GM23338 (cell line): ENCODE measurements at places on chromosomes 6 and 20. TPM values are rescaled to one million over a fixed set of nuclear protein-coding genes. Genes with fewer than 3 reads are reported as not detected.

KCNK15 gene
- total RNA-seq, result 0.19 and 0.63 TPM in 2 replicates

PTPN1 gene
- 26.2 and 26.4 TPM in 2 replicates for total RNA-seq

VSTM2L gene
- total RNA-seq, result 0.43 and 1.9 TPM in 2 replicates

B3GALT4 gene
- 1.0 and 2.3 TPM in 2 replicates for total RNA-seq

PRKN gene
- 0.10 and 0.39 TPM in 2 replicates for total RNA-seq

PRL gene
- not detected in 2 replicates for total RNA-seq

MYLK2 gene
- total RNA-seq, result 0.28 TPM in 1 of 2 replicates, not detected in the other

OARD1 gene
- 25.9 and 33.1 TPM in 2 replicates for total RNA-seq

- peak; percentile 71 for DNase-seq
Observed at GRCh38 chr6:127146932-127147331, 28.5 kb downstream of the RSPO3 start.

- DNase-seq, result no peak
Observed at GRCh38 chr20:63363981-63364561, 2.9 kb upstream of the CHRNA4 start.

DNA sequence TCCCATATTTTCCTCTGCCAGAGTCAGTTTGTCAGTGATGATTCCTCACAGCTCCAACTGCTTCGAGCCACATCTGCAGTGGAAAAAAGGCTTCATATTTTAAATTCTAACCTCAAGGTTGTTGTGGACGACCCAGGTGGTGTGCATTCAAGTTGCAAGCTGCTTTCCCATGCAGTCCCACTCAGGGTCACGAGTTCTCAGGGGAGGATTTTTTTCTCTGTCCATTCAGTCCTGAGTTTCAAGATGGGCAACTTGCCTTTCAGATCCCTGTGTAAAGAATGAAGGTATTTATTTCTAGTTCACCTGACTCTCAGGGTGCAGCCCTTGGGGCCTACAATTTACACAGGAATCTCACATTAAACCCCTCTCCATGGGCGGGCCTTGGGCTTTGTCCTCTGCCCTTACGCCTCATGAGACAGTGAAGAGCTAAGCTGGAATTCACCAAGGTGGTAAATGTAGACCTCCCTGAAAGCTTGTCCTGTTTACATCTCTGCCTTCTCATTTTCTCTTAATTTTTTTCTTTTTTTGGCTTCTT lies 65.9 kb downstream of the TPD52L1 start:
- DNase-seq, result peak; percentile 39

GRCh38 chr20:1001911-1002681 lies at the start of gene RSPO4:
RSPO4 (minus strand) TSS chr20:1002311; CDS start chr20:1002164, 147 bp downstream.
- peak; percentile 57 for DNase-seq

DNA sequence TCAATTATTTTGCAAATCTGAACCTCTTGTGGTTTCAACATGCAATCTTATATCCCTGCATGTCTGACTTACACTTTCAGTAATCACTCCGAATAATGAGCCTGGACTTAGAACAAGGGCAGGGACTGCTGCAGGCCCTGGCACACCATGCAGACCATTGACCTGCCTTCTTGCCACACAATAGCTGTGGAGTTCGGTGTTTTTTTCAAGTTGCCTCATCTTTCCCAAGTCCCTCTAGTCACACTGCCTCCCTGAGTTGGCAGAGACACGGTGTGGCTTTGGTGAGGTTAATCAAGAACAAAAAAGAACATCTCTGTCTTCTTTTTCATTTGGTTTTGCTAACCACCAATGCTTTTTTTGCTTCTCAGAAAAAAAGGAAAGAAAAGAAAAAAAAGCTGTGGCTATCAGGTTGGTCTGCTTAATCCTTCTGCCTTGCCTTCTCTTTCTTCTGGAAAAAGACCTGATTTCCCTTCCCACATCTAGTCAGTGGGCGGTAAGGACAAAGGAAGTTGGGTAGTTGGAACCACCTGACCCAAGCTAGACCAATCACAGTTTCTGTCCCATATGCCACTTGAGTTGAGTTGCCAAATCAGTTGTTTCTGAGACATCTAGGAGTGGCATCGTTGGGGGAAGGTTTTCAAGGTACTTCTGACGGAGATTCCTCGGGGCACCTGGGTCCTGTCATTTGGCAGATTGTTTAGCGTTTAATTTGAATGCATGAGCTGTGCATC lies 55.9 kb upstream of the TASP1 start:
- DNase-seq, result no peak

GRCh38 chr6:149065658-149066556 lies 251.6 kb upstream of the TAB2 start:
- no peak for DNase-seq

GRCh38 chr6:161068321-161068741 lies 76.8 kb downstream of the MAP3K4 start:
- DNase-seq, result no peak

- no peak for DNase-seq
Observed at GRCh38 chr20:13419477-13419876, 198.4 kb downstream of the ISM1 start.

DNA sequence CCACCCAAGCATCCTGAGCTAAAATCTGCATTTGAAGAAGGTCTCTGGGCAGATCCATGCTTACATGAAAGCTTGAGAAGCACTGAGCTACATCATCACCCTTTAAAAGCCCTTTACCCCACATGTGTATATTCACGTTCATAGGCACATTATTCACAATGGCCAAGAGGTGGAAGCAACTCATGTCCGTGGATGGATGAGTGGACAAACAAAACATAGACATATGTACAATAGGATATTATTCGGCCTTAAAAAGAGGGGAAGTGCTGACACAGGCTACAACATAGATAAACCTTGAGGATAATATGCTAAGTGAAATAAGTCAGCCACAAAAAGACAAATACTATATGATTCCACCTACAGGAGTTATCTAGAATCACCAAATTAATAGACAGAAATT lies 17.6 kb downstream of the ADGRF5 start:
- no peak for DNase-seq

- DNase-seq, result no peak
Observed at GRCh38 chr6:169950558-169950957, 199.1 kb downstream of the ERMARD start.

DNA sequence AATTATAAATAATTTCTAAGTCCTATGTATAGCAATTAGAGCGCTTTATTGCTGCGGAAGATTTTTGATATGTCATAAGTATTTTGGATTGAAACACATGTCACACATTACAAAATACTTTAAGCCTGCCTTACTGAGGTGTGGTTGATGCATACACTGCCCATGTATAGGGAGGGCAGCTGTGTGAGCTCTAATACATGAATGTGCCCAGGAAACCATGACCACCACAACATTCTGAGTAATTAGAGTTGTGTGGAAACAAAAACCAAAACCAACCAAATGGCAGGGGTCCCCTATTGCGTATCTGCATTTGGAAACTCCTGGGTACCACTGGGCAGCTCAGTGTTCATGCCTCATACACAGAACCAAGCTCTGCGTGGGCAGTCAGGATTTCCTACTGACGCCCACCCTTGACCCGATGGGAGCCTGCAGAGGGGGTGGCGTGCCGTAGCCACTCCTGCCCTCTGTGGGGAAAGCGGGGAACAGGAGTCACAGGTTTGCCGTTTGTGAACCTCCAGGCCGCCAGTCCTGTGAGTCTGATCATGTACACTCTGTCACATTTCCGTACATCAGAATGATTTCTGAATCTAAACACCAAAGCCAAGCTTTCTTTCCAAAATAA lies 50.9 kb upstream of the PDE10A start:
- DNase-seq, result no peak

DNA sequence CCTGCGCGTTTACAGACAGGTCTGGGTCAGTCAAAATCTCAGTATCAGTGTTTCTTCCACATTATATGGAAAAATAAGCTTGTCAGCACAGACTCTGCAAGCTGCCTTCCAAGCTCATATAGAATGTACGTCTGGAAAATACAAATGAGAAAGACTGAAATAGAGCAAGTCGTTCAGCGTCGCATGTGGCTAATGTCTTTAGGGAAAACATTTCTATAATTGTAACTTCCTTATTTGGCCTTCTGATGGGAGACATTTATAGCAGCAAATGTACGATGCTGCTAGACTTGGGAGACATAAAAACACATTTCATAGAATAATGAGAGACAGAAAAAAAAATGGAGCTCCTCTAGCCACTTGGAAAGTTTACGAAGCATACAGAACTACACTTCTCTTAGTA lies 122.2 kb downstream of the KIF16B start:
- no peak for DNase-seq

GRCh38 chr6:150606168-150606591 lies 6.5 kb downstream of the PLEKHG1 start:
- DNase-seq, result no peak

GRCh38 chr6:152241013-152241766 lies 396.0 kb downstream of the SYNE1 start:
- no peak for DNase-seq

DNA sequence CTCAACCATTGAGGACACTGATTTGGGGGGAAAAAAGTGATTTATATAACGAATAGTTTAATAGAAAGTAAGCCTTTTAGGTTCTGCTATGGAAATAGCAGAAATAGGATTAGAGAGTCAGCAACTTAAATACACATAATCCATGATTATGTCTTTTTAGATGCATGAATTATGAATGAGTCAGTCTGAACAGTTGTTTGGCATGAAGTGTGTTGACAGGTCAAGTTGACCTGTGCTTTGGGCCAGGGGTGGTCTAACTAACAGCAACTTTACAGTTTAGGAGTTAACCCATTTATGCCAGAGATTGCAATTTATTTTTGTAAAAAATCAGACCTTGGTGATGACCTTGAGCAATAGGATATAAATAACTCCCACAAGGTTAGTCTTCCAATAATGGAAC lies 191.3 kb downstream of the MTFR2 start:
- DNase-seq, result no peak

- DNase-seq, result no peak
Observed at GRCh38 chr6:53109612-53110011, 39.0 kb downstream of the GCM1 start.

DNA sequence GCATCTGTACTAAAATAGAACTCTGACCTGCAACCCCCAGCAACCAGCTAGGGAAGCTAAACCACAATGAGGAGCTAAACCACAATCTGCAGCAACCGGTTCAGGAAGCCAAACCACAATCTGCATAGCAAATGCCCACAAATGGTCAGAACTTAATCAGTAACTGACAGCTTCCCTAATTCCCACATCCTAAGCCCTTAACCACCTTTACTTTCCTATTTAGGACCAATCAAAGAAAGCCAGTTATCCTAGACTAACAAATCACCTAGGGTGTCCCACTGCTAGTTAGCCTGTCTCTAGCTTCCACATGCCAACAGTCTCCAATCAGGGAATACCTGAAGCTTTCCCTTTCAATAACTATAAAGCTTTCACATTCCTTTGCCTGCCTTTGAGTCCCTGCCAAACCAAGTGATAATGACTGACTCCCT lies 424.6 kb upstream of the PTCHD4 start:
- DNase-seq, result peak; percentile 49

GRCh38 chr6:162706232-162706631 lies 21.3 kb downstream of the PRKN start:
- DNase-seq, result no peak

DNA sequence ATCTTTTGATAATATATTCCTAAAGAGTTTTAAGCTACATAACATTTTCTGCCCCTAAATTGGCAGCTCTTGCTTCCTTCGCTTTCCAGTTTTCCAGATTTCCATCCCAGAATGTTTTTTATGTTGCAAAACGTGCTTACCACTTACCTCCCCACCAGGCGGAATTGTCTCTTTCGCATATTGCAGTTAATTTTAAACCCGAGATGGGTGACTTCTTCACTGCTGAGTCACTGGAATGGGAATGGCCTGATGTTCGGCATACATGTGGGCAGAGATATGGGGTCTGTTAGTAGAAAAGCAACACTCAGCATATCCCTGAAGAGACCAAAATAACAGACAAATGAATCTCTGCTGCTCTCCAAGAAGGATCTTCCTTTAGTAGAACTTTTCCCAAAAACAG lies 491.2 kb downstream of the PREX1 start:
- DNase-seq, result no peak

- DNase-seq, result no peak
Observed at GRCh38 chr6:165794179-165794601, 131.1 kb upstream of the PDE10A start.

GRCh38 chr6:6890400-6890858 lies 217.3 kb upstream of the RREB1 start:
- DNase-seq, result peak; percentile 70
